ENCODE measurements at places on chromosomes 2 and 18. TPM values are rescaled to one million over a fixed set of nuclear protein-coding genes. Genes with fewer than 3 reads are reported as not detected.
A peak's percentile ranks its signal among the peaks of the same experiment; 100 is the strongest.

DNA sequence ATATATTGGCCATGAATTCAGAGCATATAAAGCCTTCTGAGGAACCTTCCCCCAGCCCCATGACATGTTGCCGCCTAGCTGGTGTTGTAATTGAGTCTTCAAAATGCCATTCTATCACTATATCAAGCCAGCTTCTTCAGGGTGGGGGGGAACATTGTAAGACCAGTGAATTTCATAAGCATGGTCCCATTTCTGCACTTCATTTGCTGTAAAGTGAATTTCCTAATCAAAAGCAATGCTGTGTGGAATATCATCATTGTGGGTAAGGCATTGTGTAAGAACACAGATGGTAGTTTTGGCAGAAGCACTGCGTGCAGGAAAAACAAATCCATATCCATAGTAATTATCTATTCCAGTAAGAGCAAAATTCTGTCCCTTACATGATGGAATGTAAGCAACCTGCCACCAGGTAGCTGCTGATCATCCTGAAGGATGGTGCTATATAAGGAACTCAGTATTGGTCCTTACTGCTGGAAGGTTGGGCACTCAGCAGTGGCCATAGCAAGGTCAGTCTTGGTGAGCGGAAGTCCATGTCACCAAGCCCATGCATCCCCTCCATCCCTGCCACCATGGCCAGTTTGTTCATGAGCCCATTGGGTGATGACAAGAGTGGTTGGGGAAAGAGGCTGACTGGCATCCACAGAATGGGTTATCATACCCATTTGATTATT lies 159.4 kb downstream of the COPS8 start:
- no peak for DNase-seq

- no peak for DNase-seq
These were observed 99.8 kb downstream of the EN1 start for GRCh38 chr2:118747637-118748036.

DNA sequence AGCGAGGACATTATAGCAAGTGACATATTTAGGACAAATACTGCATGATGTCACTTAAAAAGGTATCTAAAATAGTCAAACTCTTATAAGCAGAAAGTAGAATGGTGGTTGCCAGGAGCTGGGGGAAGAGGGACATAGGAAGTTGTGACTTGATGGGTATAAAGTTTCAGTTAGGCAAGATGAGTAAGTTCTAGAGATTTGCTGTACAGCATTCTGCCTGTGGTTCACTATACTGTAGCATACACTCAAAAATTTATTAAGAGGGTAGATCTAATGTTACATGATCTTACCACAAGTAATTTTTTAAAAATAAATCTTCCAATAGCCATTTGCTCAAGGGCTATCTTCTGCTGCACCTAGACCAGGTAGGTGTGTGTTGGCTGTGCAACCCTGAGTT lies 78.1 kb upstream of the NPAS2 start:
- peak; percentile 37 for DNase-seq

GRCh38 chr2:130910931-130911330 lies 74.2 kb downstream of the ARHGEF4 start:
- DNase-seq, result no peak

DNA sequence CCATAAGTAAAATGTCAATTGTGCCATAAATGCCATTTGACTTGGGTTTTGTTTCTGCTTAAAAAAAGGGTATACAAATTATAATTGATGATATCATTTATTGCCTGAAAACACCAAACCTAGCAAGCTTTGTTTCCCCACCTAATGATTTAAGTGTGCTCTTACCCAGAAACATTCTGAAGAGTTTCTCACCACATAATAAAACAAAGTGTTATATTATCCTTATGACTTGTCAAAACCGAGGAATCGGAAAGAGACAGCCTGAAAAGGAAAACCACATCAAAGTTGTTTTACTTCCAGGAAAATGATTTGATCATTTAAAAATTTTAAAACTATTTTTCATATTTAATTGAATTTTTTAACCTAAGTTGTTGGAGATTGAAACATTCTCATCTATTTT lies 170.5 kb upstream of the SLC39A10 start:
- DNase-seq, result no peak

GRCh38 chr2:62334440-62335058 lies 138.6 kb downstream of the B3GNT2 start:
- DNase-seq, result no peak

- no peak for DNase-seq
These were observed 968.4 kb upstream of the NRXN1 start for GRCh38 chr2:52000151-52000855.

- peak; percentile 15 for DNase-seq
These were observed 190.5 kb downstream of the ALPK2 start for GRCh38 chr18:58438161-58438957.

DNA sequence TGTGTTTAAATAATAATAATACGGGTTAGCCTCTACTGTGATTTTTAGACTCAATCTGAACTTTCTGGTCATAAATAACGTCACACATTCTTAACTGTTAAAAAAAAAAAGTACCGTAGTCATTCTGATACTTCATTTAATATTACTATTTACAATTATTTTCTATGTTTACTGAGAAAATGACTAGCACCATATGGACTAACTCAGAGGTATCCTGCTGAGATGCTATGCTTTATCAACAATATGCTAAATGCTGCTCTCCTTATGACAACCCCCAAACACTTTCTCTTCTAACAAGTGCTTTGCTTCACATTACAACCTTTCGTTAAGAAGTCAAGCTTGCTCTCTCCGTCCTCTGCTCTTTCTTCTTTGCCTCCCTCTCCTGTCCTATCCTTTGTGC lies 182.1 kb downstream of the AFF3 start:
- DNase-seq, result no peak

DNA sequence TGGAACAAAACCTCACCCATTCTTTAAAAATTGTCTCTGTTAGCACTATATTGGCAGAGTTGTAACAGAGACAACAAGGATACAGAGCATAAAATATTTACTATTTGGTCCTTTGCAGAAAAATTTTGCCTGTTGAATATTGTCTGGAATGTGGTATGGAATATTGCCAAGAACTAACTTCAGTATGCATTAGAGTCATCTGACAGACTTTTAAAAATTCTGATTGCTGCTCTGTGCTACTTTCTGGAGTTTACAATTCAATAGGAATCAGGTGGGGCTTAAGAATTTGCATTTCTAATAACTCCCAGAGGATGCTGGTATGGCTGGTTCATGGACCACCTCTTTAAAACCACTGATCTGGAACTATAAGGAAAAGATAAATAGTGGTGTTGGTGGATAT lies 32.8 kb upstream of the NYAP2 start:
- DNase-seq, result no peak

DNA sequence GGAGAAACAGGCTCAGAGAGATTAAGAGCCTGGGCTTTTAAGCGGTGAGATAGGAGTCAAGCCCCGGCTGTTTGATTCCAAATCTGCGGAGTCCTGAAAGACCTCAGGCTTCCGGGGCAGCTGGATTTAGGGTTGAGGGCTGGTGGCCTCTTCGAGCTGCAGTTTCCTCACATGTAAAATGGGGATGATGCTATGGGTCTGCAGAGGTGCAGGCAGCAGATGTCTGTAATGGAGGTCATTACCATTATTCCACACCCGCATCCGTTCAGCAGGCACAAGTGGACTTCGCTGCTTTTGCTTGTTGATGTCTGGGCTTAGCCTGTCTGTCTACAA lies 175.6 kb upstream of the HS6ST1 start:
- DNase-seq, result no peak

DNA sequence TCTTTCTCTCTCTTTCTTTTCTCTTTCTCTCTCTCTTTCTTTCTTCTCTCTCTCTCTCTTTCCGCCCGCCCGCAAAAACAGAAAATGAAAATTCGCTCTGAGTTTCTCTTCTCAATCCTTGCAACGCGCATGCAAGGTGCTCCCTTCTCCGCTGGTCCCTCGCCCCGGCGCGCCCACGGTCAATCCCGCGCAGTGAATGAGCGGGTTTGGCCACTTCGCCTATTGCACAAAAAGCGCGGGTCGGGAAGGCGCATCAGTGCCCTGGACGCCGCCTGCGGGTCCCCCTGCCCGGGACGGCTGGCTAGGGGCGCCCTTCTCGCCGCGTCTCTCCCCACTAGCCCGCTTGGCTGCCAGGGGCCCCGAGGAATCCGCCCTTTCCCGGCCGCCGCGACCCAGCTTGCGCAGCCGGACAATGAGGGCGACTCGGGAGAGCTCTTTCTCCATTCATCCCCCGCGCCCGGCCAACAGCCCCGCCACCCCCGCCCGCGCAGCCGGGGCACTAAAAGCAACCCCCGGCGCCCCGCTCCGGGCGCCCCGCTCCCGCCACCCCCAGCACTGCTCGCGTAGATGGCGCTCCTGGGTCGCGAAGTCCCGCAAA lies 706 bp downstream of the LAMA1 start:
- DNase-seq, result peak; percentile 14

- peak; percentile 42 for DNase-seq
These were observed 56.2 kb downstream of the EMILIN2 start for GRCh38 chr18:2903006-2903405.

- DNase-seq, result no peak
These were observed 74.7 kb upstream of the RAB6C start for GRCh38 chr2:129904532-129905446.

DNA sequence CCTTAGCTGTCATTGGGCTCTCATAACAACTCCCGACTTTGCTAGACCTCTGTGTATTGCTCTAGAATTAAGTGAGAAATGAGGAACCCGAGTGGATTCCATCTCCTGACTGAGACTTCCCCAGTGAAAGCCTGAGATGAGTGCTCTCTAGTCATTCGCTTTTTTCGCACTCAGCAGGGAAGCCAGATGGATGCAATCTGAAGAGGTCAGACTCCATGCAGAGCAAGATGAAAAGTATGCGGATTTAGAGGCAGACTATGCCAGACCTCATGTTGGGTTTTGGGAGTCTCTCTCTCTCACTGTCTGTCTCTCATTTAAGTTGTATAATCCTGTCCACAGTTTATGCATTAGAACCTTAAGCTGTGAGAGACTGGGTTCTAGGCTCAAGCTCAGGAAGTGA lies 88.6 kb downstream of the SLC5A7 start:
- no peak for DNase-seq

- DNase-seq, result no peak
These were observed 209.3 kb downstream of the HAUS1 start for GRCh38 chr18:46313521-46313920.

- DNase-seq, result no peak
These were observed 185.9 kb upstream of the SPHKAP start for GRCh38 chr2:228367356-228367755.

GRCh38 chr18:53360501-53361443 lies 863.7 kb downstream of the MBD2 start:
- no peak for DNase-seq

GRCh38 chr2:186780701-186781316 lies 68.2 kb downstream of the ZSWIM2 start:
- DNase-seq, result peak; percentile 4

DNA sequence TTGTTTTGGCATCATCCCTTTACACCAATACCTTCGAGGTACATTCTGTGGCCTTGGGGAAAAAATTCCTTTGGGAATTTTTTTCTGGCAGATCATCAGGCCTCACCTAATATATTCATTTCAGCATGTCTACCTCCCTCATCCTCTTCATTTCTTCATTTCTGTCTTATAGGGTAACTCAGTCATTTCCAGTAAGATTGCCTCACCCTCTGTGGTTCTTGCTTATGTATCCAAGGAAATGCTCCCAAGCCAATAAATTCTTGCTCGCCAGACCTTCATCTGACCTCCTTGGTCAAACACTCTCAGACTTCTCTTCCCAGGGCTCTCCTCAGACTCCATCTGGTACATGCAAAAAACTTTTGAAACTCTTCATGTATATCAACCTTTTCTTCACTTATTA lies 265.6 kb downstream of the TMX3 start:
- no peak for DNase-seq

GRCh38 chr18:60784161-60784560 lies 411.6 kb upstream of the MC4R start:
- no peak for DNase-seq

GRCh38 chr2:175187378-175187777 lies 5.9 kb upstream of the ATP5MC3 start:
- DNase-seq, result peak; percentile 7

Gene DNAH7
- total RNA-seq, result 0.27 TPM

Gene CCDC74A
- 18.7 TPM for total RNA-seq

Gene CNGA3
- not detected for total RNA-seq

Gene TUBB8B
- not detected for total RNA-seq

Gene MAP3K19
- total RNA-seq, result not detected

Gene GALNT3
- total RNA-seq, result 9.3 TPM

Gene FSHR
- total RNA-seq, result not detected

Gene AMER3
- not detected for total RNA-seq

Gene B4GALT6
- 6.0 TPM for total RNA-seq

Gene IMPA2
- total RNA-seq, result 14.4 TPM

Gene KCNE4
- total RNA-seq, result 2.0 TPM

Gene OTOS
- total RNA-seq, result 0.34 TPM
